Stimulated activated CD8-positive, alpha-beta memory T cell treated with anti-CD3 and anti-CD28 coated beads, Interleukin-15, amount 100 ng/mL, for 1 hour (primary cell): ENCODE measurements at places on chromosomes 5 and 9.

GRCh38 chr5:150210644-150211043 lies 20.8 kb downstream of the SLC6A7 start:
- no peak for DNase-seq

GRCh38 chr5:65050826-65051498 lies 282.2 kb downstream of the CWC27 start:
- DNase-seq = no peak

DNA sequence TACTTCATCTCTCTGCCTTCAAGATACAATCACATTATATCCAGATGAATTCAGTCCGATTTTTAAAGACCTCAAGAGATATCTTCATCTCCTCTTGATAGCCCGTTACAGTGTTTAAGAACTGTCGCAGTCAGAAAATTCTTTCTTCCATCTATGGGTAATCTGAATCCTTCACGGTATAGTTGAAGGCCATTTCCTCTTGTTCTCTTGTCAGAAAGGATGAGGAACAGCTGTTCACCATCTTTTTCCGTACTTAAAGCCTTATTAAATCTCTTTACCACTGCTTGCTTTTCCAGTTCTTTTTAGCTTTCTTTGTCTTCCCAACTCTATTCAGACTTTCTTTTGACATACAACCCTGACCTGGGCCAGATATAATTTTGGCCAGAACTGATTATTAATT lies 121.8 kb downstream of the XRCC4 start:
- no peak for DNase-seq

DNA sequence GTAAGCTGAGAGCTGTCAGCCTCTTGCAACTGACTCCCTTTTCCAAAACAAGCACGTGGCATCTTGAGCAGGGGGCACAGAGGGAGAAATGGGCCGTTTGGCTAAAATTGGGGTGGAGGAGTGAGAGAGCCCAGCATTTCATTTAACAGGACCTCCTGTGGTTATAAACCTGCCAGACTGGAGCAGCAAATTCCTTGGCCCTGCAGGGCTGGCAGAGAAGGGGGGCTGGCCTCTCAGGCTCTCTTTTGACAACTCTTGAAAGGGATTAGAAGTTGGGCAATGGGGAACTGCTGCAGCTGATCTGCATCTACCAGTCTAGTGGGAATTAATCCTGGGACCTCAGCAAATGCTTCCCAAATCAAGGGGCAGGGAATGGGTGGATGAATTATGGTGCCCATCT lies 7.2 kb upstream of the POU4F3 start:
- DNase-seq = no peak

- no peak for DNase-seq
Observed at GRCh38 chr9:8815931-8816330, 1016.4 kb upstream of the DMAC1 start.

GRCh38 chr5:160274483-160274931 lies 37.9 kb downstream of the CCNJL start:
- DNase-seq = no peak

DNA sequence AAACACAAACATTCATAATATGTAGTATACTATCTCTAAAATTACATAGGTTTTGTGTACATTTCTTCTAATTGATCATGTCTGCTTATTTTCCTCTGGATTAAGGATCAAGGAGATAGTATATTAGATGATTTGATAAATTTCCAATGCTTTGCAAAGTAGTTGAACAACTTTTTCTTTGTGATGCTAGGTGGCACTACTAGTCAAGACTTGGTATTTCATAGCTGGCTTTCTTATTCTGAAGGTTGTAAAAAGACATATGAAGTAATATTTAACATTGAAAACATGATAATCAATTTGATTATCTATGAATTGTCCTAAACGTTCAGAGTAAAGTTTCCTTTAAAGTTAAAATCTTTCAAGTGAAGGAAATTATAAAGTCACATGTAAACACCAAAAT lies 106.1 kb upstream of the FGF10 start:
- no peak for DNase-seq

- no peak for DNase-seq
Observed at GRCh38 chr5:18772475-18772874, 1138.2 kb downstream of the TAF11L14 start.

DNA sequence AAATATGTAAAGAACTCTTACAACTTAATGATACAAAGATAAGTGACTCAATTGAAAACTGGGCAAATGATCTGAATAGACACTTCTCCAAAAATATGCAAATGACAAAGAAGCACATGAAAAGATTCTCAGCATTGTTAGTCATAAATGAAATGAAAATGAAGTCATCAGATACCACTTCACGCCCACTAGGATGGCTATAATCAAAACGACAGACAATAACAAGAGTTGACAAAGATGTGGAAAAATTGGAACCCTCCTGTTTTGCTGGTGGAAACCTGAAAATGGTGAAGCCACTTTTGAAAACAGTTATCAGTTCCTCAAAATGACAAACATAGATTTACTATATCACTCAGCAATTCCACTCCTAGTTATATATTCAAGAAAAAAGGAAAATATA lies 7.9 kb upstream of the SYK start:
- no peak for DNase-seq

DNA sequence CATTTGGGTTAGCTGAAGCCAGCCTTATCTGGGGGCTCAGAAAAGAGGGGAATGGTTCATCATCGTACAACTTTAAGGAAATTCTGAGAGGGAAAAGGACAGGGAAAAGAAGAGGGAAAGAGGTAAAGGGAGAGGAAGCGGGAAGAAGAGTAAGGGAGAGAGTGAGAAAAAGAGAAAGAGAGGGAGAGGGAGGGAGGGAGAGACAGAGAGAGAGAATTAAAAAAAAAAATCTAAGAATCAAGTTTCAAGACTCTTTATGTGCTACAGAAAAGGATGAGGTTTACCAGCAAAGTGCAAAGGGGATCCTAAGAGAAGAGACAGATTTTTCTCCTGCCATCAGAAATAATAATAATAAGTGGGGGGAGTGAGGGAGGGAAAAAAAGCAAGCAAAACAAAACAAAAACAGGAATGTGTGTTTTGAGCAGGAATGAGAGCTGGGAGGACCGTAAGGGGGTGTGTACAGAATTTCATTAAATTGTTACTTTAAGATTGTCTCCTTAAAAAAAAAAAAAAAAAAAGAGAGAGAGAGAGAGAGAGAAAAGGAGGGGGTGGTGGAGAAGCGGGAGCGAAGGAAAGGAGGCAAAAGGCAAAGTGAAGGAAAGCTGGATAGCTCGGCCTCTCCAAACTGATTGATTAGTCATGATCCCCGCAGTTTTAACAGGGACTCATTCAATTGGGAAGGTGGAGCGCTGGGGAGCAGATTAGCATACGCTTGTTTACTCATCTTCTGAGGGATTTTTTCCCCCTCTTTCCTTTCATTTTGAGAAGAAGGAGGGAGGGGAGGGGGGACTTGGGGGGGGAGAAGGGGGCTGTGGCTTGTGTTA lies 438 bp upstream of the PAPPA start:
- DNase-seq = no peak

DNA sequence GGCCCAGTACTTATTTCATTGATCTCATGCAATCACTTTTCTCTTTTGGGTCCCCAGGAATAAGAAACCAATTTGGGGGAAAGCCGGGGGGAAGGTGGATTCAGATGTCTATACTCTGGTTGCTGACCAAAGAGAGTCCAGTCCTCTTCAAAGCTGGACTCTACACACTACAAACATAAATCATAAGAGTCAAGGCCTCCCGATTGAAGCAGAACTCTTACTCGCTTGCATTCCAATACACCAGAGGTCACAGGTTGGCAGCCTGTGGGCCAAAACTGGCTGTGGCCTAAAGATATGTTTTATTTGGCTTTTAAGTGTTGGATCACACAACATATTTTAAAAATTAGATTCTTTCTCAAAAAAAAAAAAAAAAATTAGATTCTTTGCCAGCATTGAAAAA lies 311.4 kb upstream of the MSX2 start:
- DNase-seq = no peak

GRCh38 chr5:60131504-60131903 lies 238.0 kb upstream of the PDE4D start:
- DNase-seq = no peak

GRCh38 chr9:136626740-136627642 lies 35.7 kb upstream of the EGFL7 start:
- DNase-seq = no peak

- DNase-seq = no peak
Observed at GRCh38 chr9:74133921-74134320, 363.2 kb upstream of the RORB start.

- DNase-seq = no peak
Observed at GRCh38 chr9:8822667-8823025, 1023.1 kb upstream of the DMAC1 start.

DNA sequence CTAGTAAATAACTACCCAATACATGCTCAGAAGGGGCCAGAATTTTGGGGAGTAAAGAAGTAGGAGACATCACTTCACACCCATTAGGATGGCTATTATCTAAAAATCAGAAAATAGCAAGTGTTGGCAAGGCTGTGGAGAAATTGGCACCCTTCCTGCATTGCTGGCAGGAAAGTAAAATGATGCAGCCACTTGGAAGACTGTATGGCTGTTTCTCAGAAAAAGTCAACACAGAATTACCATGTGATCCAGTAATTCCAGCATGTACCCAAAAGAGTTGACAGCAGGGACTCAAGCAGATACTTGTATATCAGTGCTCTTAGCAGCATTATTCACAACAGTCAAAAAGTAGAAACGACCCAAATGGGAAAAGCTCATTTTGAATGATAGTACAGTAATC lies 107.6 kb downstream of the APBA1 start:
- no peak for DNase-seq

DNA sequence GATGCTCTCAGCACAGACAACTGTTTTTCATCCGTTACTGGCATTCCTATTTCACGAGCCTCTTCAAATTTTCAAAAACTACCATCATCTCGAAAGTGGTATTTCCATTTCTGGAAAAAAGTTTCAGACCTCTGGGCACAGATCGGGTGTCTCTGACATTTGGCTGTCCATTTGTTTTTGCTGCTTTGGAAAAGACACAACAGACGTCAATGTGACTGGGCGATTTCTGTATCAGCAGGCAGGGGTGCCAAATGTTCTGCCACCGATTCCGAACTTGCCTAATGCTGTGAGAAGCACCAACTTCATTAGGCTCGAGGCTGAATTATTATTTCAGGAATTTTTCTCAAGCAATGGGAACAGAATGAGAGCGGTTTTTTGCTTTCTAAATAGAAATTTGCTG lies 105.6 kb downstream of the ARSB start:
- no peak for DNase-seq

- no peak for DNase-seq
Observed at GRCh38 chr5:171342362-171343111, 33.5 kb downstream of the TLX3 start.

GRCh38 chr9:17003576-17004240 lies 131.1 kb upstream of the CNTLN start:
- DNase-seq = no peak

- DNase-seq = no peak
Observed at GRCh38 chr9:127305838-127306226, 41.3 kb downstream of the GARNL3 start.

GRCh38 chr5:102545175-102545574 lies 46.4 kb upstream of the SLCO6A1 start:
- no peak for DNase-seq

DNA sequence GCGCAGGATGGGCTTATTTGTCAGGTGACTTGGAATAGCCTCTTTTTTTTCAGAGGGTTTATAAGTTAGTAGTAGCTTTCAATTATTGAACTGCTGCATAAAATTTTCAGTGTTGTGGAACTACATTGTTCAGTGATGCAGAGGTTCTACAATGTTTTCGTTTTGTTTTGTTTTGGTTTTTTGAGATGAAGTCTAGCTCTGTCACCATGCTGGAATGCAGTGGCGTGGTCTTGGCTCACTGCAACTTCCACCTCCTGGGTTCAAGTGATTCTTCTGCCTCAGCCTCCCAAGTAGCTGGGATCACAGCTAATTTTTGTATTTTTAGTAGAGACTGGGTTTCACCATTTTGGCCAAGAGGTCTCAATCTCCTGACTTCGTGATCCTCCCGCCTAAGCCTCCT lies 22.0 kb downstream of the NUP188 start:
- DNase-seq = no peak

- DNase-seq = no peak
Observed at GRCh38 chr5:117133198-117133597, 558.6 kb upstream of the SEMA6A start.

DNA sequence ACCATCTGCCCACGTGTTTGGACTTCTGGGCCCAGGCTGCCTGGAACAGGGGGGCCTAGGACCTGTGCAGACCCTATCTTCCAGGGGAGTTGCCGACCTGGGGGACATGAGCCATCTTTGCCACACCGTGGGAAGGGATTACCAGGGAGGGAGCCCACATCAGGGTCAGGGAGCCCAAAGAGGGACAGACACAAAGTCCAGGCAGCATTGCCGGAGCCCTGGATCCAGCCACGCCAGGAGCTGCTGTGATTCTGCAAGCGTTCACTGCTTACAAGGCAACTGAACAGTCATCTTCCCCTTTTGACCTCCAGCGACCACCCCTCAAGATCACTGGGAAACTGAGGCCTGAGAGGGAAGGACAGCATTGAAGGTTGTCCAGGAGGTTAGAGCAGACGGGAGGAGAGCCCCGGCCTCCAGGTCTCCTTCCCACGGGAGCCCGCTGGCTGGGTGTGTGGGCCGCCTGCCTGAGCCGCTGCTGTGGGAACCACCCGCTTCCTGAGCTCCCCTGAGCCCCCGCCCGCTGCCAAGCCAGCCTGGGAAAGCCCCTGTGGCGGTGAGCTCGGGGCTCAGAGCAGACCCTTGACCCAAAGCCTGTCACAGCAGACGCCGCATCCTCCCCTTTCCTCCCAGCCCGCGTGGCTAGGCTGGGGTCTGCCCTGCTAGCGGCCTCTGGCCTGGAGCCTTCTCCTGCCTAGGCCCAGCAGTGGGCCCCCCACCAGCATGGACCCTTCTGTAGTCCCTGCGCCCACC lies 17.1 kb upstream of the NOTCH1 start:
- DNase-seq = no peak

DNA sequence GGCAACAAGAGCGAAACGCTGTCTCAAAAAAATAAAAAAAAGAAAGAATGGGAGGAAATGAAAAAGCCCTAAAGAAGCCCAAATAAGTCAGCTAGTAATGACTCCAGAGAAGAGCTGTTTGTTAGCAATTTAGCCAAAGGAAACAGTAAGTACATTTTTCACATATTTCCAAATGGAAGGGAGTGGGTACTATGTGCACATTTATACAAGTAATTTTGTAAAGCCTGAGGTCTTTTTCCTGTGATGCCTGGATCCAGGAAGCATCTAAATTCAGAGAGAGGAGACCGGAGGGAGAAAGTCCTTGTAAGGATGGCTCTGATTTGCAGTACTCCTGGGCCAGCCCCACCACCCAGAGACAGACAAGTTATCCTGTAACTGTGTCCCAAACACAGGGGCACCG lies 14.7 kb downstream of the FBP1 start:
- DNase-seq = no peak
